ENCODE measurements at places on chromosomes 4 and X. TPM values are rescaled to one million over a fixed set of nuclear protein-coding genes. Genes with fewer than 3 reads are reported as not detected.

TGIF2LX gene
- not detected for total RNA-seq

EDNRA gene
- 13.3 TPM for total RNA-seq

GRIA2 gene
- 2.3 TPM for total RNA-seq

MAML3 gene
- total RNA-seq = 44.4 TPM

SCRG1 gene
- total RNA-seq = not detected

PPEF1 gene
- 0.58 TPM for total RNA-seq

F8A3 gene
- total RNA-seq = 4.6 TPM

GUCY1B1 gene
- 1.5 TPM for total RNA-seq

SEL1L3 gene
- 62.7 TPM for total RNA-seq

CNGA1 gene
- 1.00 TPM for total RNA-seq

OTUD6A gene
- not detected for total RNA-seq

- DNase-seq = no peak
Observed at GRCh38 chr4:80680934-80681333, 345.4 kb downstream of the CFAP299 start.

- no peak for DNase-seq
Observed at GRCh38 chr4:173211838-173212237, 43.2 kb downstream of the GALNT7 start.

- DNase-seq = no peak
Observed at GRCh38 chr4:159758061-159758460, 655.2 kb downstream of the RAPGEF2 start.

DNA sequence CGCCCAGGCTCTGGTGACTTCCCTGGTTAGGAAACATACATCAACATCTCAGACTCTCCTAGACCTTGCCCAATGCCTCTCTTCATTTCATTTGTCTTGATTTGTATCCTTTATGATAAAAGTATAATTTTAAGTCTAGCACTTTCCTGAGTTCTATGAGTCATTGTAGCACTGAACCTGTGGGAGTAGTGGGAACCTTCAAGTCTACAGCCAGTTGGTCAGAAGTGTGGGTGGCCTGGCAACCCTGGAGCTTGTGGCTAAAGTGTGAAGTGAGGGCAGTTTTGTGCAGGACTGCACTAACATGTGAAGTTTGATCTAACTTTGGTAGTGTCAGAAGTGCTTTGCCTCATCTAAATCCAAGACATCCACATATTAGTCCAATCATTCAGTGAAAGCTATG is 259.3 kb upstream of the IGFBP7 start:
- no peak for DNase-seq

GRCh38 chrX:36510736-36511135 is 497.4 kb upstream of the FAM47C start:
- DNase-seq = no peak

GRCh38 chrX:46381630-46382029 is 163.6 kb downstream of the ZNF674 start:
- DNase-seq = no peak

DNA sequence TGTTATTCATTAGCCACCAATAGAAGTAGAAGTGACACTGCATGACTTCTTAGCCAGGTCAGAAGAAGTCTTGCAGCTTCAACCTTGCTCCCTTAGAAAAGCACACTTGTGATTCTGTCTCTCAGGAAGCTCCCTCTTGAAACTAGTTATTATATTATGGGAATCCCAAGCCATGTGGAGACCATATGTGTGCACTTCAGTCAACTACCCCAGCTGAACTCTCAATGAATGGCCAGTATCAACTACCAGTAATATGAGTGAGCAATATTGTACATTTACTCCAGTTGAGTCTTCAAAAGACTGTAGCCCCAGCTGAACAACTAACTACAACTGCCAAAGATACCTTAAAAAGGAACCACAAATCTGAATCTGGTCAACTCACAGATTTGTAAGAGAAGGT is 77.1 kb upstream of the GABRA3 start:
- no peak for DNase-seq

DNA sequence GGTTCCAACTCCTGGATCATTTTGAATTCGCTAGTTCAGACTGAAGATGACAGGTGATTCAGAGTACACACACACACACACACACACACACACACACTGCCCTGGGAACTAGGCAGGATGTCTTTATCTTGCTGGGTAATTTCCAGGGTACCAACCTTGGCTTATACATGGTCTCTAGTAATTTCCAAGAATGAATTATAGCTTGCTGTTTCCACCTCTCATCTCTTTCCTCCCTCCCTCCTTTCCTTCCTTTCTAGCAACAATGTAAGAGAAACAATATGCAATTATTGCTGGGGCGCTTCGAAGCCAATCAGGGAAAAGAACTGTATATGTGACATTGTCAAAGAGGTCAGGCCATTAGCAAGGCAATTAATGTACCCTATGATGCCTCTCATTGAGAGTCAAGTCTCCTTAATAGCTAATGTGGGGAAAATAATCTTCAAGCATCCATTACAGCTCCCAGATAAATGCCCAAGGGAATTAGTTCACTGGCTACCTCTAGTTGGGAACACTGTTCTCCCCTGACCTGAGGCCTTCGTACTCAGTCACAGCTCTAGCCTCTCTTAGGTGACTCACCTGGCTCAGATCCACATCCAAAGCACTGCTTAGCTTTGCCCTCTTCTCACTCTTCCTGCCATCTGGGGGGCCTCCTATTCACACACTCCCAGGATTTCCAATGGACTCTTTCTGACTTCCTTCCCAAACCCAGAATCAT is 311.5 kb downstream of the PPP1R2C start:
- no peak for DNase-seq

DNA sequence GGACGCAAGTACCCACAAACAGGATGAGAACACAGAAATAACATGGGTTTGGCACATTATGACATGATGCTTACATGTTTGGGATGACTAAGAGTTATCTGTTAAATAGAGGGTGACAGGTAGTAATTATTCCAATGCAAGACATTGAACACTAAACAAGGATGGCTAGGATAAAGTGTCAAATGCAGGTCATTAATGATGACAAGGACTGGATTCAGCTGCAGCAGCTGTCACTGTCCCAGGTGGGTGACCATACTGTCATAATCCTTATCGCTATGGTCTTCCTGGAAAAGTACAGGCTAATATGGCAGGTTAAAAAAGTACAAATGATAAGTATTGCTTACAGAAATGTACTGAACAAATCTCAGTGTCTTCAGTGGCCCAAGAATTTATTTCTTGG is 123.9 kb downstream of the ANTXR2 start:
- DNase-seq = no peak

GRCh38 chr4:54784161-54784671 is 126.5 kb downstream of the KIT start:
- DNase-seq = no peak

- DNase-seq = no peak
Observed at GRCh38 chr4:83112231-83112630, 2.3 kb downstream of the PLAC8 start.

- no peak for DNase-seq
Observed at GRCh38 chr4:153912301-153912700, 123.4 kb upstream of the SFRP2 start.

DNA sequence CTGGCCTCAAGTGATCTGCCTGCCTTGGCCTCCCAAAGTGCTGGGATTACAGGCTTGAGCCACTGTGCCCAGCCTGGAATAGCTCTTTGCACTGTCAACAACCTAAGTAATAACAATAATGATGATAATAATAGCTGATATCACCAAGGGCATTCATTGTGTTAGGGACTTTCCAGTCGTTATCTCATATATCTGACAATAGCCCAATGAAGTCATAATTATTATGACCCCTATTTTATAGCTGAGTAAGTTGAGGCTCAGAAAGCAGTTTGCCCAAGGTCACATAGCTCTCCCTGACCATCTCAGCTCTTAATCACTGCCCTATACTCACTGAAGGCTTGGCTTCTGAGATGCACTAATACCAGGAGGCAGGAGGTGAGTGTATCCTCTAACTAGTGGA is 18.7 kb upstream of the MAP7D3 start:
- no peak for DNase-seq

DNA sequence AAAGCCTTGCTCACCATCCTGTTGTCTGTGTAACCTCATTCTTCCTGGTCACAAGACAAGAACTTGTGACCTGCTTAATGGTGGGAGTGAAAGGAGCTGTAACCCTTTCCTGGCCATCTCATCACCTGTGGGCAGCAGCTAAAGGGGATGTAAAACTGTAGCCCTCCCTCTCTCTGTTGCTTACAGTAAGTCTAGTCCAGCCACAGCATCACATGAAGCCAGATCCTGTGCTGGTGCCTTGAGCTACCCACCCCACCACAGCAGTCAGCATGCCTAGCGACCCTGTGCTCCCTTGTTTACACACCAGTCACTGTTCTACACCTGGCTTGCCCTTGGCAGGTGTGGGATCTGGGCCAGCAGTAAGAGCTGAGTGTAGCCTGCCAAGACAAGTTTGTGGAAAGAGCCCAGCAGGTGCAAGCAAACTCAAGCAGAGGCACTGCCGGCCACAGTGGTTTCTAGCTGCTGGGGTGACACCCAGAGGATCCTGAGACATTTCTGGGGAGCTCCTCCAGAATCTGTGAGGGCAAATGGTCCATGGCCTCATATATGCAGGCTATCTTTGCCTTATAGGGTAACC is 41.0 kb downstream of the UGT2B28 start:
- no peak for DNase-seq

- no peak for DNase-seq
Observed at GRCh38 chrX:11010476-11010875, 100.7 kb upstream of the HCCS start.

GRCh38 chrX:40152173-40152711 is 54.5 kb upstream of the BCOR start:
- DNase-seq = no peak

DNA sequence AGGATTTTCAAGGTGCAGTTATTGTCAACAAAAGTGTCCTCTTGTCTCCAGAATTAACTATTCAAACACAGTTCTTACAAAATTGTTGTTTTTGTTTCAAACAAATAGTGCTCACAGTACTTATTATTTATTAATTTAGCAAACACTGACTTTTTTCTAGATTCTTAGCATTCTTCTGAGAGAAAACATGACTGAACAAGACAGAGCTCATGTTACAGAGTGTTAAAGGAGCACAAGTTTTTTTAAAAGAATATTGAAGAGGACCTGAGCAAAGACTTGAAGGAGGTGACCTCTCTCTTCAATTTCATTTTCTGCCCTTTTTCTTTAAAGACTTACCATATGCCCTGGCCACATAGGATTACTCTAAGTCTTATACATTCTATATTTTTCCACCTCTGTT is 2220.3 kb upstream of the AGA start:
- DNase-seq = no peak

GRCh38 chr4:165184220-165184619 is 23.1 kb upstream of the KLHL2 start:
- no peak for DNase-seq

- no peak for DNase-seq
Observed at GRCh38 chr4:152359208-152360044, 176.5 kb downstream of the FBXW7 start.

DNA sequence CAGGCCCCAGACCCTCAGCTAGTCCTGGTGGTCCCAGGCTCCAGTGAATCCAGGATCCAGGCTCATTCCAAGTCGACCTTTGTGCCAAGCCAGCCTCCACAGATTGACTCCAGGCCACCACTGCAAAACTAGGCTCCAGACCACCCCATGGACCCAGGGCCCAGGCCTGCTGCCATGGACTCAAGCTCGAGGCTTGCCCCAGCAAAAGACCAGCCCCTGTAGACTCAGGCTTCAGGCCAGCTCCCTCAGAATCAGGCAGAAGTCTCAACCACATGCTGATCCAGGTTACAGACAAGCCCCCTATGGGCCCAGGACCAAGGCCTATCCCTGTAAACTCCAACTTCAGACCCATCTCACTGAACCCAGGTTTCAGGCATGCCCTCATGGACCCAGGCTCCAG is 692.4 kb downstream of the PCDH19 start:
- no peak for DNase-seq

DNA sequence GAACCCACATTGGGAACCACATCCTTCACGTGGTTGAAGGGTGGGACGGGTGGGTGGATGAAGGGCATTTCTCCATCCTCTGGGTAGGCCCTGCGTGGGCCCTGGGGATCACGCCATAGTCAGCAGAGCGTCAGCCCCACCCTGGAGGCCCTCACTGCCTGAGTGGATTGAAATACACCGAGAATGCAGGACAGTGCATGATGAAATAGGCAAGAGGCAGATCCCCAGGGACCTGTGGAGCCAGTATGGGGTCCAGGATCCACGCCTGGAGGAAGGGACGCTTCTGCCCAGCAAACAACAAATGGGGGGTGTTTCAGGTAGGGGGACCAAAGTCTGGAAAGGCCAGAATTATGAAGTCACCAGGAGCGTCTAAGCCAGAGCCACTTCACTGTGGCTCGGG is 19.4 kb downstream of the EVC start:
- no peak for DNase-seq

Measured in progenitor cell of endocrine pancreas (in vitro differentiated cells).